Cerebellum (tissue), 4 donors: ENCODE measurements at places on chromosomes 5 and 9. TPM values are rescaled to one million over a fixed set of nuclear protein-coding genes. Genes with fewer than 3 reads are reported as not detected.

GRCh38 chr5:105428451-105429380 lies 1866.1 kb upstream of the NUDT12 start:
- no peak for DNase-seq

- DNase-seq = no peak
These were observed 530.2 kb upstream of the FAM174A start for GRCh38 chr5:100004969-100005368.

DNA sequence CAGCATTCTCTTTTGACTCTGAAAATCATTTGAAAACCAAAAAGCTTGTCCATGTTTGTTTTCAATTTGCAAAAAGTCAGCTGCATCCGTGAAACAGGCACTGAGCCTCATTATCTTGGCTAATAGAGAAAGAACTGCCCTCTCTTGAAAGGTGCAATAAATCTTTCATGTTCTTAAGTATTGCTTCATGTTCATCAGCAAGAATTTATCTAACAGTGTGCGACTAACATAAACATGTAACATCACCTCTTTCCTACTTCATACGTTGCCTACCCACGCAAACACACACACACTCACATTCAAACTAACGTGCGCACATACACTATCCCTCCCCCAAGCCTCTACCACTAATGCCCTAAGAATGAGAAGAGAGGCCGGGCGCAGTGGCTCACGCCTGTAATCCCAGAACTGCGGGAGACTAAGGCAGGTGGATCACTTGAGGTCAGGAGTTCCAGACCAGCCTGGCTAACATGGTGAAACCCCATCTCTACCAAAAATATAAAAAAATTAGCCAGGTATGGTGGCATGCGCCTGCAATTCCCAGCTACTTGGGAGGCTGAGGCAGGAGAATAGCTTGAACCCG lies 629.7 kb upstream of the ZNF608 start:
- DNase-seq = no peak

DNA sequence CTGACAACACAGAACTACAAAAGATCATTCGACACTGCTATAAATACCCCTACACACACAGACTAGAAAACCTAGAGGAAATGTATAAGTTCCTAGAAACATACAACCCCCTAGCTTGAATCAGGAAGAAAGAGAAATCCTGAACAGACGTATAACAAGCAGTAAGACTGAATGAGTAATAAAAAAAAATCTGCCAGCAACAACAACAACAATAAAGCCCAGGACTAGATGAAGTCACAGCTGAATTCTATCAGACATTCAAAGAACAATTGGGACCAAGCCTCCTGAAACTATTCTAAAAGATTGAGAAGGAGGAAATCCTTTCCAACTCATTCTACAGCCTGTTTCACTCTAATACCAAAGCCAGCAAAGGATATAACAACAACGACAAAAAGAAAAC lies 68.2 kb upstream of the SLIT3 start:
- no peak for DNase-seq

DNA sequence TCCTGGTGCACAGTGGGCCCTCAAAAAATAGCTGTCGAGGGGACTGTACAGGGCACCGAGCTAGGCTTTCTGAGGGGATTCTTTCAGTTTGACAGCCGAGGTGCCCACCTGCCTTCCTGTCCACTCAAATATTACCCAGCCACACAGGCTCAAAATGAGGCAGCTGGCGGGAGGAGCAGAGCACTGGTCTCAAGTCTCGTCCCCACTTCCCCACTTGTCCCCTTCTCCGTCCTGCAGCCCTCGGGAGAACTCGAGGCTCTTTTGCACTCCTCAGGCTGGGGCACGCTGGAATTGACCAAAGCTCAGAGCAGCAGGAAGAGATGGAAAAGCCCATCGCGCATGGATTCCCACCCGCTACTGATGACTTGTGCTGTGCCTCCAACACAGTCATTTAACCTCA lies 185.2 kb downstream of the HSPA4 start:
- DNase-seq = no peak

DNA sequence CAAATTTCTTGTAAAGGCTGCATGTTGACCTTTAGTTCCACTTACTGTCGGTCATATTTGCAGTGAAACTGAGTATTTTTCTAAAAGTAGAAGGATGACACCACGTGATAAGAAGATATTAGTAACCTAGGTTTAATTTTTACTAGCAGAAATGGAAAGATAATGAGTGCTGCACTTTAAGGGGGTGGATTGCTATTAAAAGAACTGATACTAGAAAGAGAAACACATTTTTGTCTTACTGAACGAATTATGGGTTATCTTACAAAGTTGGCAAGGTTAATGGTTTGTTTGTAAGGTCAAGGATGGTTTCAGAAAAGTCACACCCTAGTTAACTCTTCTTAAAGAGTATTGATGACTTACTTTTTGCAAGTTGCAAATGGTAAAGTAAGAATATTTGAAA lies 2.4 kb downstream of the MACIR start:
- DNase-seq = no peak

GRCh38 chr9:119458068-119458467 lies 88.8 kb upstream of the BRINP1 start:
- DNase-seq = no peak

DNA sequence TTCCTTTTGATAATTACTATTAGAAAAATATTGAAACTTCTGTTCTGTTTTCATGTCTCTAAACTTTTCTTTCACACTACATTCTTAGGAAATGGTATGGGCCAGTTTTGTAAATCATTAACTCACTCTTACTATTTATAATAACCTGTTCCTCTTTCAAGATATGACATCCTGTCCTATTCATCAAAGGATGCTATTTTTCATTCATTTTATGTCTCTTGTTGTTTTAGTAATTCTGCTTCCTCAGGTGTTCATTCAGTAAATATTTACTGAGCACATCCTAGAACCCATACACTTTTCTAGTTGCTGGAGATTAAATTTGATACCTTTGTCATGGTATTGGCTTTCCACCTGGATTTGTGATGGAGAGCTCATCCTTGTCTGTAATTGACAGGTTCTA lies 58.0 kb downstream of the GDA start:
- no peak for DNase-seq

GRCh38 chr9:136551401-136552116 lies 5.7 kb upstream of the NOTCH1 start:
- DNase-seq = no peak

DNA sequence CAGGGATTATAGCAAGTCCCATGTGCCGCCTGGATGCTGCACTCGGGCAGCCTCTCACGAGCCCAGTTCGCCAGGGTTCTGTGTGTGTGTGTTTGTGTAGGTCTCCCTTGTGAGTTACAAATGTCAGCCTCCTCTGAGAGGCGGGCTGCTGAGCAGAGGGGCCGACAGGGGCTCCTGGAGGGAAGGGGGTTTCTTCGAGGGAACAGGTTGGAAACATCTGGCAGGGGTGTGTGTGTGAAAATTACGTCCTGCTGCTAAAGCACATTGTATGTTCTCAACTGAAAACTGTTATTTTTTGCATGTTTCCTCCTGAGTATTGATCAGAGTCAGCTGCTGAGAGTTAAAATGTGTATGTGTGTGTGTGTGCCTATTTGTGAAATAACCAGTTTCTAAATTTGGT lies 9.7 kb downstream of the GALNT10 start:
- no peak for DNase-seq

GRCh38 chr5:135306557-135306956 lies 92.5 kb downstream of the MACROH2A1 start:
- DNase-seq = no peak

DNA sequence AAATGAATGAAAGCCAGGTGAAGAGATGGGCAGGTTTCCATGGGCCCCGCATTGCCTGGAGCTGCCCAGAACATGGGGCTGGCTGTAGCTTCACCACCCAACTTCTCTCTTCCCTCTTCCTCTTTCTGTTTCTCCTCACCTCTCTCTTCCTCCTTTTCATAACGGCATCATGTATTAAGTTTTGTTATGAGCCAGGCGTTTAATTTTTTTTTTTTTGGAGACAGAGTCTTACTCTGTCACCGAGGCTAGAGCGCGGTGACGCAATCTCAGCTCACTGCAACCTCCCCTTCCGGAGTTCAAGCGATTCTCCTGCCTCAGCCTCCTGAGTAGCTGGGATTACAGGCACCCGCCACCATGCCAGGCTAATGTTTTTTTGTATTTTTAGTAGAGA lies 13.0 kb upstream of the SPINK4 start:
- no peak for DNase-seq

DNA sequence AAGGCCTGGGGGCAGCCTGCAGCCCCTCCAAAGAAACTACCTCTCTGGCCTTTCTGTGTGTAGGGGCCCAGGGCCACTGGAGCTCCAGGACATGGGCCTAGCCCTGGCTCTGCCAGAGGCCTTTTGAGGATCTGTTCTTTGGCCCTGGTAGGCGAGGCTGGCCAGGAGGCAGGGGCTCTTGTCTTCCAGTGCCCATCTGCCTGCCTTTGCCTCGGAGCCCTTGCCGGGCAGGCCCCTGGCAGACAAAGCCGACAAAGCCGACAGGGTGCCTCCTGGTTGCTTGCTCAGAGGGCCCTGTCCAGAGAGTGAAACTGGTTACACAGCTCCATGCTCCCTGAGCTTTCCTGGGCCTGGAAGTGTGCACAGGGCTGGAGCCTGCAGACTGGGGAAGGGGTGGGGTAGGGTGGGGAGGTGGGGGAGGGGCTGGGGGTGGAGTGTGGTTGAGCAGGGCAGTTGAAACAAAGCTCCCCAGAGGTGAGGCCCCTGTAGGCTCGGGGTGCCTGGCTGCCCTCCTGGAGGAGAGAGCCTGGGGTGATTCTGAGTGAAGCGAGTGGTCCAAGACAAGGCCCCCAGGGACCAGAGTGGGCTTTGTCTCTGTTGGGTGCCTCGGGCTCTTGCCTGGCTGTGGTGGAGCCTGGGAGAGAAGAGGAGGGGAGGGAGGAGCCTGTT lies 29.3 kb downstream of the PTPA start:
- peak; percentile 64 for DNase-seq

The SREK1 gene
- 182 TPM for total RNA-seq

The RMI1 gene
- 16.9 TPM for total RNA-seq

The TMEM174 gene
- total RNA-seq = not detected

The ZBTB26 gene
- 10.3 TPM for total RNA-seq

The RARS1 gene
- 93.4 TPM for total RNA-seq
